ENCODE measurements at places on chromosomes 6 and 20.
A peak's percentile ranks its signal among the peaks of the same experiment; 100 is the strongest.

GRCh38 chr6:160362556-160362955 lies 14.4 kb downstream of the SLC22A3 start:
- no peak for DNase-seq

GRCh38 chr20:56933331-56933698 lies 304.2 kb downstream of the TFAP2C start:
- DNase-seq = no peak

GRCh38 chr6:25027221-25027916 lies 91.6 kb upstream of the RIPOR2 start:
- DNase-seq = no peak

DNA sequence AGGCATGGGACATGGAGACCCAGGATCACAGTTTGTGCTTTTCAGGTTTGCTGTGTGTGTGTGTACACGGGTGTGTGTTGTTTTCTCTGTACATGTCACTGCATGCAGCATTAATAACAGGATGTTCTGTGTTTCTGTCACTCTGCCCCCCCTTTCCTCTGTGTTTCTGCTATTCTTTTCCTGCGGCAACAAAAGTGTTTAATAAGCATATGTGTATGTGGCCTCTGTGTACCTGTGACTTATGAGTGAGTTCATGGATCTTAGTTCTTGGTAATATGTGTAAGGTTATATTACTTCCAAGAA lies 9.8 kb downstream of the SYNGAP1 start:
- DNase-seq = no peak

DNA sequence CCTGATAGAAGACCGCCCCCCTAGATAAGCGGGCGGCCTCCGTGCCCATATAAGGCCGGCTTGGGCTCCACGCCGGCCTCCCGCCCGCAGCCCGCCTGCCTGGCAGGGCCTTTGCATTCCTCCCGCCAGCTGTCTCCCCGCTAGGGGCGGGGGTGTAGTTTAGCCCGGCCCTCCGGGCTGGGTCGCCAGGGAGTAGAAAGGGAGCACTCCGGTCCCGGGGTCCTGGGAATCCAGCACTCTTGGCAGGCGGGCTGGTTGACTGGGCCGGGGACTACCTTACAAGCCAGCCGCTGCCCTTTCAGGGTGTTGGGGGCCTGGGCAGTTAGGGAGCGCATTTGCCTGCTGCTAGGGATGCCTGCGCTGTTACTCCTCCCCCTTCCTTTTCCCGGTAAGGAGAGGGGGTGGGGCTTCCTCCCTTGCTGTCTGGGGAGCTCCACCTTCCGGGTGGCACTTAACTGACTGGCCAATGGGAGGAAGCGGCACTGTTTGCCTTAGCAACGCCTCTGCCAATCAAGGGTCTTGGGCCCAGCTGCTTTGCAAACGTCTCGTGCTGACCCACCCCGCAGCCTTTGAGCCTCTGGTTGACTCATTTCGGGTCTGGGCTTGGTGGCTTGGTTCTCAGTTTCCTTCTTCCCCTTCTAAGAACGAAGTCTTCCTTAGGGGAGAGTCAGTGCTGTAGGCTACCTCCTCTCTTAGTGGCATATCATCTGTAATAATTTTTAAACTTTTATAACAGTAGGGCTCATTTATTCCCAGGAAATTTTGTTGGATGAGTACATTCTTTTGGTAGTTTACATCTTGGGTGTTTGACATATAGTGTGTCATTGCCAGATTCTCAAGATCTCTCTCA lies 3.4 kb downstream of the SRF start:
- peak; percentile 97 for DNase-seq
